Gastroesophageal sphincter (tissue), 4 donors: ENCODE measurements at places on chromosomes 5 and 9.

DNA sequence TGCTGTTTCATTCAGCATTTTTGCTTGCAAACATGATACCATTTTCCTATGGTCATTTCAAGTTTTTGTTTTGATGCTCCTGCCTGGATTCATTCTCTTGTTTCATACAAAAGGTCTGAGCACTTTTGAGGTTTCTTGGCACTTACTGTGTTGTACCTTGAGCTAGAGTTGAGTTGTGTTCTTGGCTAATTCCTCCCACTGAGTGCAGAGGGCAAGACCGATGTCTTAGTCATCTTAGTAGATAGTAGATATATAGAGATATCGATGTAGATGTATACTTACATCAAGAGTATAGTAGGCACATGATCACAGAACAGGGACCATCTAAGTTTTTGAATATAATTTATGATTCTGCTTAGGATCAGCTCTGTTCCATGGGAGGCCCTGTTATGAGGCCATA, 366.6 kb downstream of the OSTF1 start:
- no peak for ATAC-seq

- ATAC-seq: no peak
Observed at GRCh38 chr5:135318037-135318436, 81.0 kb downstream of the MACROH2A1 start.

- no peak for ATAC-seq
Observed at GRCh38 chr5:94374336-94374735, 244.1 kb downstream of the KIAA0825 start.

DNA sequence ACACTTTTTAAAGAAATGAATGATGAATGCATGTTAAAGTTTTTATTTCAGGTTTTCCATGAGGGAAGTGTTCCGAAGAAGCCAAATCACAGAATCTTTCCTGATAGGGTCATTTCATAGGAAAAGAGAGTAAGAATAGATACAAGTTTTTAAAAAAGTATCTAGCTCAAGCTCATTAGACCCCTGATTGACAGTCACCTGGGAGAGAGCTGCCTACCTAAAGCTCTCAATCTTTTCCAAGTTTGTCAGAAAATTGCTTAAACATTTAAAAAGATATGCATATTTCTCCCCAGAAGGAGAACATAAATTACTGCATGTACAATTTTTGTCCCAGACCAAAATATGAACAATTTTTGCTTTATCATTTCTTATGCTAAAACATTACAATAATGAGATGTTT, 47.9 kb upstream of the CHSY3 start:
- ATAC-seq: no peak

GRCh38 chr5:61926911-61927310, 379.1 kb upstream of the KIF2A start:
- ATAC-seq: no peak

DNA sequence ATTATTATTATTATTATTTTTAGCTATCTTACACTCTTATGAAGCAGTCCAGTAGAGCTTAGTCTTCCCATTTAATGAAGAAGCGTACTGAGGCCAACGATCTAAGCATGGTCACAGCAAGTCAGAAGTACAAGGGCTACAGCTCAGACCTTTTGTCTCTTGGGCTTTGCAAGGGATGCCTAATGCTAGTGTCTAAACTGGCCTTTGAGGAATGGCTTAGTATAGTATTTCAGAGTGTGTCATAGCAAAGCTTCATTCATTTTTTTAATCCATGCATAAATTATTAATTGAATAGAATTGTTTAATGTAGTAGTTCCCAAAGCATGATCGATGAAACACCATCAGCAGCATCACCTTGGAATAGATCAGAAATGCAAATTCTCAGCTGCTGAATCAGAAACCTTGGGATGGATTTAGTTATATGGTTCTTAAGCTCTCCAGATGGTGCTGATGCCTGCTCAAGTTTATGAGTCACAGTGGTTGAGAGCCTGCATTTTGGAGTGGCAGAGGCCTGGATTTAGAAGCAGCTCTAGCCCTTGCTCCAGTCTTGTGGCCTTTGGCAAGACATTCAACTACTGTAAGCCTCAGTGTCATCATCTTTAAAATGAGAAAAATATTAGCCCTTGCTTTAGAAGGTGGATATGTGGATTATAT, 6.1 kb downstream of the IL12B start:
- ATAC-seq: no peak
